ENCODE measurements at places on chromosomes 2 and 18. TPM values are rescaled to one million over a fixed set of nuclear protein-coding genes. Genes with fewer than 3 reads are reported as not detected.
A peak's percentile ranks its signal among the peaks of the same experiment; 100 is the strongest.

GRCh38 chr2:159251296-159252173, 35.0 kb downstream of the WDSUB1 start:
- DNase-seq, result no peak

GRCh38 chr2:231616296-231616695, 23.6 kb downstream of the TEX44 start:
- no peak for DNase-seq

DNA sequence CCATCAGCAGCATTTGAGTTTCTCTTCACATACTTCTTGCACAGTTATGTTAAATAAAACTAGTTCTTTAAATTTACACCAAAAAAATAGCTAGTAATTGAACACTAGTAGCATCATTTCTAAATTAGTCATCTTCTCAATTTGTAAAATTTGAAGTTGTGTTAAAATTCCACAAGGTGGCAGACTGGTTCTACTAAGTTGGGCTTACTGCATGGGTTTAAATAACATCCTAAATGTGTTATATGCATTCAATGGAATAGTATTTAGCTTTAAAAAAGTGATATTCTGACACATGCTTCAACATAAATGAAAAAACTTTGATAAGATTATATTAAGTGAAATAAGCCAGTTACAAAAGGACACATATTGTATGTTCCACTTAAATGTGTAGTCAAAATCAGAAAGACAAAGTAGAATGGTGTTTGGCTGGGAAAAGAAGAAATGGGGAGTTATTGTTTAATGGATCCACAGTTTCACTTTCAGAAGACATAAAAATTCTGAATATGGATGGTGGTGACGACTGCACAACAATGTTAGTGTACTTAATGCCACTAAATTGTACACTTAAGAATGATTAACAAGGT, 28.7 kb upstream of the RPRD1A start:
- DNase-seq, result no peak

DNA sequence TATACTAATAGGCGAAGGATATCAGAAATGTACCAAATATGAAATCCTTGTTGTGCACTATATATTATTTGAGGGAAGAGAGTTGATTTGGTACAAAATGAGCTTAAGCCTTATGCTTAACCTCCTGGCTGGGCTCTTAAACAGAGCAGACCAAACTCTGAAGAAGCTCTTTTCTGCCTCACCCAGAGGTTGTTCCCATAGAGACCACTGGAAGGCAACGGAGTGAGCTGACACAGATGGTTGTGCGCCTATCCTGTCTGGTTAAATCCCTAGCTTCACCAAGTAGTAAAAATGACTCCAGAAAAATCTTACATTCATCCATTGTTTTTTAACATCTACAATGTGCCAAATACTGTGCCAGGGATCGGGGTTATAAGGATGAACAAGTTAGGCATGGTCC, 55.9 kb upstream of the NOL4 start:
- no peak for DNase-seq

DNA sequence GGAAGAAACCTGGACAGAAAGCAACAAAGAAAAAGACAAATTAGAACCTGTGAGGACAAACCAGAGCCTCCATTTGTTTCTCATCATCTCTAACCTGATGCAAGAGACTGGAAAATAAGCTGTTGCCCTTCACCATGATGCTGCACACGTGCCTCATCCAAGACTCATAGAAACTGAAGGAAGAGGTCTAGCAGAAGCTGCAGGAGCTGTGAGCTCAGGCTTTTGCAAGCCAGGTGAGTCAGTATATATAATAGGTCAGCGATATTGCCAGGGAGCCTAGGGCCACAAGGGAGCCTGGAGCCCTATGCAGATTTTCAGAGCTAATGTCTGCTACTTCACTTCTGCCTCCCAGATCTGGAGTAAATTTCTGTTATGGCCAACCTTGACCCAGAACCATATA, 163.1 kb downstream of the LNPK start:
- no peak for DNase-seq

GRCh38 chr18:3248062-3248657, 559 bp downstream of the MYL12A start:
- no peak for DNase-seq

RNF125 gene
- 1.5 TPM for total RNA-seq

DNA sequence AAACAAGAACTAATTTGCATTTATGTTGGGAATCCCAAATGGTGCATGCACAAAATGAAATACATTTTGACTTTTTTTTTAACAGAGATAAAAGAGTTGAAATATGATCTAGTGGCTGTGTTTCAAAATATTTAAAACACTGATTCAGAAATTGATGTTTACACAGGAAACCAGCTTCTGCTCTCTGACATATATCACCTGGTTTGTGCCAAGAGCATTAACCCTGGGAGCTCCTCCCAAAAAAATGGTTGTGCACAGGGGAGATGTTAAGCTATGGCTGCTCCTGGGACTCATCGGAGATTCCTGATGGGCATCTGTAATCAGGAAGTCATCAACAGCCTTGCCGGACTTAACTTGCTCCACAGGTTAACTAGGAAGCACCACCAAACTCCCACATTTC, 65.2 kb upstream of the MAL start:
- no peak for DNase-seq

DNA sequence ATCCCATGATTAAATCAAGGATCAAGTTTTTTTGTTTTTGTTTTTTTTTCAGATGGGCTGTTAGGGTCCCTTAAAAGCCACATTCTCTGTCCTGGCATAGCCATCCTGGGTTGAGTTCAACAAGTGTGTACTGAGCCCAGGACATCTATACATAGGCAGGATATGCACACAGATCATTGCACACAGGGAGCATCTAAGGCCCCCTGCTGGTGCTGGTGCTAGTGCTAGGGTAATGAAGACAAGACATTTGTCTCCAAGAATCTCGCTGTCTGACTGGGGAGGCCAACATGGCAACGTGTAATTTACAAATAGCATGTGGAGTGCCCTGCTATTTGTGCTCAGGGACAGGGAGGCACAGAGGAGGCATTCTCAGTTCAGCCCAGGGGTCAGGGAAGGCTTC, 124.5 kb downstream of the VAPA start:
- DNase-seq, result no peak

C18orf54 gene
- total RNA-seq, result 1.4 TPM

- DNase-seq, result no peak
These were observed 809.2 kb downstream of the ERBB4 start for GRCh38 chr2:211729433-211729832.

DNA sequence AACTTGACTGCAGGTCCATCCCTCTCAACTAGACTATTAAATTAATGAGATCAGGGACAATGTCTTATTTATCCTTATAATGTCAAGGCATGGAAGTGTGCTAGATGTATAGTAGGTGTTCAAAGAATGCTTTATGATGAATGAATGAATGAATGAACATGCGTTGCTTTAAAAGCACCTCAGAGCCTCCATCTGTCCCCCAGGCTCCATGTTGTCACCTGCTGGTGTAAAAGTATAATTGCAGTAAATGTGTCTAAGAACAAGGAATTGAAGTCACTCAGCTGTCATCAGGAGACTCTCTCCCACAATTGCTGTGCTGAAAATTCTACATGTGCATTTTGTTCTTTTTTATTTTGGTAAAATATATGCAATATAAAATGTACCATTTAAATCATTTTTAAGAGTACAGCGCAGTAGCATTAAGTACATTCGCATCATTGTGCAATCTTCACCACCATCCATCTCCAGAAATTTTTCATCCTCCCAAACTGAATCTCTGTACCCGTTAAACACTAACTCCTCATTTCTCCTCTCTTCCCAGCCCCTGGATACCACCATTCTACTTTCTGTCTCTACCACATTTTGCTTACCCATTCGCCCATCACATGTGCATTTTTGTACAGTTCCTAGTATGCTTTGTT, 52.6 kb downstream of the GNAL start:
- DNase-seq, result no peak

POMC gene
- total RNA-seq, result 3.1 TPM

DNA sequence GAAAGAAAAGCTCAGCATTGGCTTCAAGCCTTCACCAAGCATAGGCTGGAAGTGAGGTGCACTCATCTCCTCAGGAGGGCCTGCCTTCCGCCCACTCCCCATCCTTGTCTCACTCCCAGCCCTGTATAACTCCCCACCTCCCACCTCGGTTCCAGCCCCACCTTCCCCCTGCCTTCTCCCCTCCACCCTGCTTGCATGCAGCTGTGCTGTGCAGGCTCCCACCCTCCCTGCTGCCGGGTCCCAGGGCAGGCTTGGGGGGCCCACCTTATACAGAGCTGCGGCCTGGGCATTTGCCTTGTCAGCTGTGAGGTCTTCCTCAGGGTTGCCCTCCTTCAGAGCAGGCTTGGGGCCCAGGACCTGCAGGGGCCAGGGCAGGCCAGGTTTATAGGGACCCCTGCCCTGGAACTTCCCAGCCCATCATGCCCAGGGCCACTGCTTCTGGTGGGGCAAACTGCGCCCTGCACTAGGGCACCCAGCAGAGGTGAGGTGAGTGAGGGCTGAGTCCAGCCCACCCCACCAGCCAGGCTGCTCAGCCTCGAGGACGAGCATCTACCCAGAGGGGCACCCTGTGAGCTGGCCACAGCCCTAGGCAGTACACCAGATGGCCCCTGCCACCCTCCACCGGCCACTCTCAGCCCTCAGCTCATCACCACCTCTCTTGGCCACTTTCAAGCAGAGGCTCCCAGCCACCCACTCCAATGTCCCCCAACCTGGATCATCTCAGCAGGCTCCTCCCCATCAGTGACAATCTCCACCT, 11.6 kb downstream of the CAPG start:
- no peak for DNase-seq

MAL gene
- 8.3 TPM for total RNA-seq

- no peak for DNase-seq
These were observed 37.7 kb downstream of the GBX2 start for GRCh38 chr2:236130349-236130998.

SP140 gene
- 0.57 TPM for total RNA-seq

- DNase-seq, result peak; percentile 43
These were observed 57.2 kb downstream of the HS6ST1 start for GRCh38 chr2:128261245-128262128.

SPC25 gene
- total RNA-seq, result 0.24 TPM

IL36RN gene
- not detected for total RNA-seq

GRCh38 chr2:44433895-44434294, 72.1 kb downstream of the CAMKMT start:
- no peak for DNase-seq

DNA sequence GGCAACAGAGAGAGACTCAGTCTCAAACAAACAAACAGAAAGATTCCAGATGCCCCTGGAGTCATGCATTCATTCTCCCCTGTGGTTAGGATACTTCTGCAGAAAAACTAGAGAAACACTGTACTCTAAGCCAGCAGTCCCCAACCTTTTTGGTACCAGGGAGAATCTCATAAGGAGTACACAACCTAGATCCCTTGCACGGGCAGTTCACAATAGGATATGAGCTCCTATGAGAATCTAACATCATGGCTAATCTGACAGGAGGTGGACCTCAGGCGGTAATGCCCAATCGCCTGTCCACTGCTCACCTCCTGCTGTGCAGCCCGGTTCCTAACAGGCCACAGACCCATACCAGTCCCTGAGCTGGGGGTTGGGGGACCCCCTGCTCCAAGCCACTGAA, 18.3 kb downstream of the PSME4 start:
- DNase-seq, result no peak

VIL1 gene
- not detected for total RNA-seq

DNA sequence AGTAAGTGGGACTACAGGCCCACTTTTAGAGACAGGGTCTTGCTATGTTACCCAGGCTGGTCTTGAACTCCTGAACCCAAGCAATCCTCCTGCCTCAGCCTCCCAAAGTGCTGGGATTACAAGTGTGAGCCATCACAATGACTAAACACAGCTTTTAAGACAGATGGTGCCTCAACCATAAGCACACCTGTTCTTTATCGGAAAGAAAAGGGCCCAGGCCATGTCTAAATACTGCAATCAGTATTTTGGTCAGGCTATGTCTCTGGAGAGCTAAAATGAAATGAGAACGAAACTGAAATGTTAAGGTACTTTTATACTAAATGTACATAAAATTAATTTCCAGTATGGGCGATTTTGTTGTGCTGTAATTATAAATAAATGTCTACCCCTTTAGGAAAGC, 69.5 kb upstream of the SPTBN1 start:
- DNase-seq, result no peak

BUB1 gene
- 0.83 TPM for total RNA-seq

DNA sequence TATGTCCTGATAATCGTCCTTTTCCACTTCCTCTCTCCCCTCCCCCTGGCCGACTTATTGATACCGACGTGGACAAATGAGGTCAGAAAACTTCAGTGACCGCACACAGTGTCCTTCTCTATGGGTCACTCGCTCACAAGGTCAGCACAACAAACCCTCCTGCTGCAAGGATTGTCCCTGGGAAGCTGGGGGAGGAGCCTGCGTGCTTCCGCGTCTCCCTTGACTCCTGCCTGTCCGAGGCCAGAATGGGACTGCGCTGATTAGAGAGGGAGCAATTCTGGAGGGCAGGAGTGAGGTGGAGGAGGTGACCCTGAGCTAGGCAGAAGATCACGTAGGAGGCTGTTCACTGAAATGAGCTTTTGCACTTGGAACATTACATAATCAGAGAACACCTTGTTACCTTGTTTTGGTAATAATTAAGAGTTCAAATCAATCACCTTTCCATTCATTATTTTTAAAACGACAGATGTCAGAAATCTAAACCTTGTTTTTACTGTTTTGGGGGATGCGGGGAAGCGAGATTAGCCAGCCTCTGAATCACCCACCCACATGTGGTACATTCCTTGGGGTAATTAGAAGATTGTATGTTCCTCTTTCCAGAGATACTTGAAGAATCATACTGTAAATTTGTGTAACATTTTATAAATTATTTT, 70.6 kb downstream of the CTAGE1 start:
- DNase-seq, result peak; percentile 89

- no peak for DNase-seq
These were observed 206.9 kb upstream of the FSIP2 start for GRCh38 chr2:185531721-185532120.

- DNase-seq, result no peak
These were observed 243.5 kb downstream of the WDPCP start for GRCh38 chr2:63344575-63345284.

DNA sequence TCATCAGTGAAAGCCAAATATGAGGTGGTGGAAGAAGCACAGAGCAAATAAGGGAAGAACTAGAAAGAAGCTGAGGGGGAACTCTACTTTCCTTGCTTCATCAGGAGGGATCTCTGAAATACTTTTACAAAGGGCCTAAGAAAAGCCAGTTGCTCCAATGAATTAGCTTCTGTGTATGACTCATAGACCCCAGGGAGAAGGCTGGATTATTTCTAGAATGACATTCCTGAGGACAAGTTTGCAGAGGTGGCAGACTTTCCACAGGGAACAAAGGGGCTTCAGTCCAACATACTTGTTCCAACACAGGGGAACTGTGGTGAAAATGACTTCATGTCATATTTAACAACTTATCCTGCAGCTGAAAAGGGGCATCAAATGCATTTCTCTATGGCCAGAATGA, 29.0 kb downstream of the DOK1 start:
- no peak for DNase-seq

GRCh38 chr2:180291552-180292421, 284.7 kb upstream of the CWC22 start:
- no peak for DNase-seq

DNA sequence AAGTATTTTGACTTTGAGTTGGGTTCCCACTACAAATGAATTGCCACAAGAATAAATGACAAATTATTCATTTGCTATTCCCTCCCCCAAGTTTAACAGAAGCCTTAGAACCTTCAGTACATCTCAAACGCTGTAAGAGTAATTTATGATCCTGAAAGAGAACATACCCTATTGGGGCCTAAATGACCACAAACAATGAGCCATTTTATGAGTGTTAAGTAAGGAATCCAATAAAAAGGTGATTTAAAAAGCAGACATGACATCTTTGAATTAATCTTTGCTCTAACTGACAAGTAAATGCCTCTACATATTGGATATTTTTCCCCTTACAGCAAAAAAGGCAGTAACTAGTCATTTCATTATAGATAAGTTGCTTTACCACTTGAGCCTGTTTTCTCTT, 136.9 kb downstream of the NRXN1 start:
- DNase-seq, result no peak

Data from cardiac septum (tissue), 1 donor.